Mesothelial cell of epicardium (in vitro differentiated cells): ENCODE measurements at places on chromosomes 3 and 15. TPM values are rescaled to one million over a fixed set of nuclear protein-coding genes. Genes with fewer than 3 reads are reported as not detected.

DNA sequence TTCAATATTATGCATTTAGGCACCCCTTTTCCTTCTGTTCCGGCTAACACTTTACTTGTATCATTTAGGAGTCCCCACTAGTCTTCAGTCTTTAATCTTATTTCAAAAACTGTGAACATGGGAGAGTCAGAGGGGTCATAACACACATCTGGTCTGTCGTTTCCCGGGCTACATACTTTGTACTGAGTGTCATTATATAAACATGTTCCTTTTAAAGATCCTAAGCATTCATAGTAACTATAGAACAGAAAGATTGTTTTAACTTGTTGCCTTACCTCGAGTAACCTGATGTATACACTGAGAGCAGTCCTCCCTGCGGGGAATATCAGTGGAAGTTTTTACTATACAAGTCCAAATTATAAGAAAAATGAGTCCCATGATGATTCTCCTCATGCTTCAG is 78.2 kb upstream of the VEPH1 start:
- no peak for DNase-seq
- no peaks in the 10 kb centered on the region for H3K4me1 ChIP-seq
- H3K4me3 ChIP-seq: no peak overlapping the region
- no peaks in the 10 kb centered on the region for H3K36me3 ChIP-seq

ZNF385D gene
- 1.9 to 3.7 TPM (median 2.6 TPM) in 3 replicates for total RNA-seq

DNA sequence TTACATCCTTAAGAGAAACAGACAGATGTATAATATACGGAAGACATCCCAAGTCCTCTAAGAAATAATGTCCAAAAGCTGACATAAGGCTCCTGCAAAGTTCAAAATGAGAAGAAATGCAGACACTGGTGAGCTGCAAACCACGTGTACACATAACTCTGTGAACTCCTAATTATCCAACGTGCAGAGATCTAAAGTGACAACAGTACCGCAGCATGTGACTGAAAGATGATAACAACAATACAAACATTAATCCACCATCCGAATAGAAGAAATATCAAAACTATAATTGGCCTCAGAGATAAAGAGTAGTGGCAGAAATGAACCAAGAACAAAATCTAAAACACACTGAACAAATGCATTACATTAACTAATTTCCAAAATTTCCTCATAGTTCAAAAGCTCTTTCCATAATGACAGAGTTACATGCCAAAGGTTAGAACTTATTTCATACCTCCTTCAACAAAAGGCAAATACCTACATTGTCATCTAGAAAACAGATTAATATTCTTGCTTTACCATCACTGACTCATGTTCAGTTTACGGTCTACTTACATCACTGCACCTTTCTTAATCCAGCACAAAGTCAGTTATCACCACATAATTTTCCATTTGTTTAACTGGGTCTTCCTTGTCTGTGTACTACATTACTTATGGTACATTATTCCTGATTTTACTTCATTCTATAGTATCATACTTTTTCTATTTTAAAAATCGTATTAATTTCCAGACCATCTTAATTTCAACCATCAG is 2.2 kb downstream of the PDCD10 start:
- peaks cover 9% of the 10 kb centered on the region for H3K27me3 ChIP-seq
- peaks cover 17% of the 10 kb centered on the region for H3K4me1 ChIP-seq
- DNase-seq: no peak
- no peaks in the 10 kb centered on the region for H3K36me3 ChIP-seq
- H3K4me3 ChIP-seq: no peak overlapping the region

DNA sequence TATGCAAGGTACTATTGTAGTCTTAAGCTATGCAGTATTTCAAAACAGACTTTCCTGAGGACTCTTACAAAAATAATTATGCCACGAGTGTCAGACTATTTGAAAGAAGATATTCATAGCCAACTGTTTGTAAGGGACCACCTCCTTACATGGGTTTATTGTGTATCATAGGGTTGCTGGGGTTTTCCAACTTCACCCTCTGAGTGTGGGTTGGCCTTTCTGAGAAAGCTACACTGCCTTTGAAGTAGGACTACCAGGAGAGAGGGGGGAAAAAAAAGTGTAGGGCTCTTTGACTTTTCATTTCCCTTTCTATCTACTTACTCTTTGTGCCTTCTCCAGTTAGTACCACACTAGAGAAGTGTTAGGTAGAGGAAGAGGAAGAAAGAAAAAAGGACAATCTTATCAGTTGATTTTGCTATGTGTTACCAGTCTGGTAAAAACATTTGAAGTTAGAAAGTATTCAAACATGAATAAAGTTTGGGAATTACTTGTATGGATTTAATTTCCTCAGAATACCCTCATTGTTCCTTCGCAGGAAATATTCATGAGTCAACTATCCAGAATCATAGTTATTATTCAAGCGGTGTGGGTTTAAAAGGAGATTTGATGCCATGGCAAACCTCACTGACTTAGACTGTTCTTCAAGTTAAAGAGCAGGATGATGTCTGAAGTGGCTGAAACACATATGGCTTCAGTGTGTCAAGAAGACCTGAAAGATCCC is 329.3 kb upstream of the THBS1 start:
- no peak for DNase-seq
- no peak overlapping the region for H3K4me3 ChIP-seq
- no peaks in the 10 kb centered on the region for H3K4me1 ChIP-seq
- no peaks in the 10 kb centered on the region for H3K27me3 ChIP-seq
- no peak overlapping the region for H3K27ac ChIP-seq

DNA sequence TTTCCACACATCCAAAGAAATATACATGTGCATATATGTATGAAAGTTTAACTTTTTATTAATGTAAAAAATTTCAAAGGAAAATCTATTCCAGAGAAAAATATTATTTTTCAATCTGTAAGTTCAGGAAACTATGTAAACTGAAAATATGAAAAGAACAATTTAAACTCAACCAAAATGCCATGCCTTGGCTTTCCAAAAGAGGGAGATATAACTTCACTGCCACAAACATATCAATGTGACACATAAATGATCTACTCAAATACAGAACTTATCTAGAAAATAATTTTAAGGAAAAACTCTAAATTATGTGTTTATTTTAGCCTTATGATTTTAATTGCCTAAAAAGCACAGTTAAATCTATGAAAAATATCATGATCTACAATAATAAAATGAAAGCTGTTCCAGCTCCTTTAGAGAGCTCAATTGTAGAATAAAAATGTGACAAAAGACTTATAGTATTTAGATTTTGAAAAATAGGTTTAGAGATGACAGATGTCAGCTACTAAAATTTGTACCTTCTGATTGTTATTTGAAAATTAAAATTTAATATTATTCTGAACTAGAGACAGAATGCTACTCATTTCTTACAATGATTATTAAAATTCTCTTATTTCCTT is 94.8 kb downstream of the GBE1 start:
- no peak for DNase-seq
- H3K4me1 ChIP-seq: peaks cover 4% of the 10 kb centered on the region
- no peaks in the 10 kb centered on the region for H3K27me3 ChIP-seq
- no peak overlapping the region for H3K4me3 ChIP-seq
- no peak overlapping the region for H3K27ac ChIP-seq

DNA sequence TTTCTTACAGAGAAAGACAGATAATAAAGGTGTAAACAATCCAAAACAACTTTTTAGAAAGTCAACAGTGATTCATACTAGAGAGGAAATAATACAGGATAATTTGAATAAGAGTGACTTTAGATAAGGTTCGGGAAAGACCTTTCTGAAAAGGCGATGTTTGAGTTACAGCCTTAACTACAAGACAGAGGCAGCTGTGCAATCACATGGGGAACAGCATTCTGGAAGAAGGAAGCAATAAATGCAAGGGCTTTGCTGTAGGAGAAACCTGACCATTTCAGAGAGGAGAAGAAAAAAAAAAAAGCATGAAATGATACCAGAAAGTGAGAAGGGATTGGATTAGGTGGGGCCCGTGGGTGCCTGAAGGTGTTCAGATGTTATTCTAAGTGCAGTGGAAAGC is 200.6 kb upstream of the ATP11B start:
- peaks cover 13% of the 10 kb centered on the region for H3K4me1 ChIP-seq
- no peak overlapping the region for H3K27ac ChIP-seq
- no peak overlapping the region for H3K4me3 ChIP-seq
- no peak for DNase-seq

DNA sequence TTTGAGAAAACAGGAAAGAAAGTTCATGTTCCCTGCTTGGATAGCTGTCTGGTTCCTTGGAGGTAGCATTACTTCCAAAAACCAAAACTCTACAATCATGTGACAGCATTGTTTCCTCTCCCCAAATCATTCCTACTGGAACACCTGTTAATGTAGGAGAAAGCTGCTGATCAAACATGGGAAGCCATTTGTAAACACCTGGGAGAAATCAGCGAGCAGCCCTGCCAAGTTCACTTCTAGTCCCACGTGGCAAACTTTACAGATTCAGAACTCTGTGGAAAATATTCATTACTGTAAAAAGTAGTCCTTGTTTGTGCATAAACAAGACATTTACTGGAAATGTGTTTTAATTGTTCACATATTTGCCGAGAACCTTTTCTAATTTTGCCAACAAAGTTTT is 275.5 kb upstream of the AZI2 start:
- DNase-seq: no peak
- peaks cover 12% of the 10 kb centered on the region for H3K27me3 ChIP-seq
- H3K4me1 ChIP-seq: no peaks in the 10 kb centered on the region
- H3K27ac ChIP-seq: no peak overlapping the region
